ENCODE measurements at places on chromosomes 5 and 9. TPM values are rescaled to one million over a fixed set of nuclear protein-coding genes. Genes with fewer than 3 reads are reported as not detected.

DNA sequence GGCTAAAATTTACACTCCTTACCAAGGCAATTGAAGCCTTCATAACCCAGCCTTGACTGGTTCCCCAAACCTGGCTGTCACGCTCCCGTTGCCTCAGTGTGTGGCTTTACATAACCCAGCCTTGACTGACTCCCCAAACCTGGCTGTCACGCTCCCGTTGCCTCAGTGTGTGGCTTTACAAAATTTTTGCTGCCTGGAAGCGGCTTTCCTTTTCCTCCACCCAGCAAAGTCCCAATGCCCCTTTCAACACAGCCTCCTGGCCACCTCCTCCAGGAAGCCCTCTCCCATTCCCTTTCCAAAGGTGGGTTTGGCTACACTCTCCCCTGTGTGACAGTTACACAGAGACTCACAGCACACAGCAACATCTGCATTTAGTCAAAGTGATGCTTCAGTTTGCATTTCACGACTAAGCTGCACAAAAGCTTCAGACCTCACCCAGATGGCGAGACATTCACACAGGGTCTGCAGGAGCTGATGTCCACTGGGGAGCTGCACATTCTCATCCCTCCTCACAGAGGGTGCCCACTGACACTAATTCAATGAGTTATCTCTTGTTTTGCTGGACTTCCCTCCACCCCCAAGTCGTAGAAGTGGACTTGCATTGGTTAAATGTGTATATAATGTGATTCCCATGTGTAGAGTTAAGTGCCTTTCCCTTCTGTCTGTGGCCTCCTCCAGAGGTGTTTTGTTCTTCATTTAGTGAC is 156.6 kb upstream of the PHYKPL start:
- H3K4me3 ChIP-seq: no peak overlapping the region
- DNase-seq: no peak
- H3K27me3 ChIP-seq: no peaks in the 10 kb centered on the region
- H3K27ac ChIP-seq: no peak overlapping the region
- H3K36me3 ChIP-seq: no peaks in the 10 kb centered on the region
- H3K4me1 ChIP-seq: no peaks in the 10 kb centered on the region

DNA sequence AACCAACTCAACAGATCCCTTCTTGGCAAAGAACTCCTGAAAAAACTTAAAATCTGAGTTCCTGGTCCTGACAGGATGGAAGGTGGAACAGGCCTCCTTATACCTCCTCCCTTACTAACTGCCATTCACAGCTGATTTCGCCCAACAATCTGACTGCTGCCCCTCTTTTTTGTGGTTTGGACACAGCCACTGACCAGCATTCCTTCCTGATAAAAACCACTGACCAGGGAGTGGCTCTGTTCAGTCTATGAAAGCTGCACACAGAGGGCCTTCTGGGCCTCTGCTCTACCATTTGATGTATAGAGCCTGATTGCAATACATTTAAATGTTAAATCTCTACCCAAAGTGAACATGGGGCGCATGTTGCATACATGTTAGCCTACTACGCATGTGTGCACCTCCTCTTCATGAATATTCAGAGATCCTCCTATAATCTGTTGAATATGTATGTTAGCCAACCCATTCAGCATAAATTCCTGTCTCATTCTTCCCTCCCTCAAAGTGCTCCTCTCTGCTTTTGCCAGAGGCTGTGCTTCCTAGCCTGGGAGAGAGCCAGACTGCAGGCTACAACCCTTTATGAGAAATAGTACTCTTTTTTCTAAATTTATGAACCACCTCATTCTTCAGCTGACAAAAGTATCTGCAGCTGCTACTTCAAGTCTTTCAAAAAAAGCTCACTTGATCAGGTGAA is 93.7 kb upstream of the MRPS30 start:
- H3K27ac ChIP-seq: no peak overlapping the region
- H3K4me3 ChIP-seq: no peak overlapping the region
- no peaks in the 10 kb centered on the region for H3K36me3 ChIP-seq
- DNase-seq: no peak
- no peaks in the 10 kb centered on the region for H3K4me1 ChIP-seq

GRCh38 chr5:74237571-74238145 is 402.9 kb downstream of the ENC1 start:
- H3K36me3 ChIP-seq: no peaks in the 10 kb centered on the region
- DNase-seq: no peak
- peaks cover 23% of the 10 kb centered on the region for H3K27me3 ChIP-seq
- H3K4me1 ChIP-seq: peaks cover 6% of the 10 kb centered on the region
- no peak overlapping the region for H3K4me3 ChIP-seq

DNA sequence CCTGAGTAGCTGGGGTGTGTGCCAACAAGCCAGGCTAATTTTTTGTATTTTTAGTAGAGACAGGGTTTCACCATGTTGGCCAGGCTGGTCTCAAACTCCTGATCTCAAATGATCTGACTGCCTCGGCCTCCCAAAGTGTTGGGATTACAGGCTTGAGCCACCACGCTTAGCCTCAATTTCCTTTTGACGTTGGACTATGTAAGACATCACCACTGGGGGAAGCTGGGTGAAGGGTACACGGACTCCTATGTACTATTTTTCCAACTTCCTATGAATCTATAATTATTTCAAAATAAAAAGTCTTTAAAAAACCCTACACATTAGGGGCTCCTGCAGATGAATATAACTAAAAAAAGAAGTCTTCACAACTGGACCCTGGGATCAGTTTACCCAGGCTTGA is 44.0 kb downstream of the NKX2-5 start:
- H3K4me1 ChIP-seq: no peaks in the 10 kb centered on the region
- no peaks in the 10 kb centered on the region for H3K36me3 ChIP-seq
- no peaks in the 10 kb centered on the region for H3K27me3 ChIP-seq

DNA sequence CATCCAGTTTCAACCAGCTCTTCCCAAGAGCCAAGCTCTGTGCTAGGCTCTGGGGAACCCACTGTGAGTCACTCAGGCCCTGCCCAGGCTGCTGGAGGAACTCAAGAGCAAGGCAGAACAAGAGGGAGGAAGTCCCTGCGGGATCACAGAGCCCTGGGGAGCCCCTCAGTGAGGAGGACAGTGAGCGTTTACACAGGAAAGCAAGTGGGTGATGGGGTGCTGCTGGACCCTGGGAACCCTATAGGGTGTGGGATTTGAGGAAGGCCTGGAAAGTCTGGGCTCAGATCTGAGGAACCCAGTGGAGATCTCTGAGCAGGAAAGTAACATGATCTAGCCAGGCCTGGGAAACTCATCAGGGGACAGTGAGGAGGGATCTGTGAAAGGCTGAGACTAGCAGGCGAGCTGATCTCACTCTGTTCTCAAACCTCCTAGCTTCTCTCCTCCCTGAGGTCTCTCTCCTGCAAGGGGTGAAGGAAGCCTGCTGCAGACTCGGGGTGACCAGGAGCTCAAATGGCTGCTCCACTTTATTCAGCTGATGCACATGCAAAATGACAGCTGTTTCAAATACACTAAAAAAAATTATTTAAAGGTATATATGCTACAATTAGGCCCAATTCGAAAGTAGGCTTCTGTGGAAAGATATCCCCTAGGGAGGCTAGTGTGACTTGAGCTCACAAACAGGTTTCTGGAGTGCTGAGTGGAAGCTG is 70.0 kb downstream of the SHB start:
- no peaks in the 10 kb centered on the region for H3K27me3 ChIP-seq
- H3K4me1 ChIP-seq: peaks cover 50% of the 10 kb centered on the region
- H3K36me3 ChIP-seq: no peaks in the 10 kb centered on the region

Gene IL17B
- total RNA-seq: not detected

Gene KIF4B
- 0.07 TPM for total RNA-seq

GRCh38 chr5:1484730-1485578 is 38.8 kb downstream of the LPCAT1 start:
- DNase-seq: no peak
- no peaks in the 10 kb centered on the region for H3K27me3 ChIP-seq
- H3K36me3 ChIP-seq: peaks cover 34% of the 10 kb centered on the region
- H3K4me3 ChIP-seq: no peak overlapping the region
- H3K27ac ChIP-seq: no peak overlapping the region
- peaks cover 9% of the 10 kb centered on the region for H3K4me1 ChIP-seq

Gene EQTN
- total RNA-seq: not detected

All from activated T-helper 2 cell treated with anti-CD3 and anti-CD28 coated beads, Interferon-gamma antibody, Interleukin-2, Interleukin-4, amounts not matched to agents 10 μg/mL and 5 μg/mL and 100 μg/mL, durations not matched to agents 14 hours and 24 hours and 36 hours (primary cell).